Activated T-helper 1 cell treated with Interleukin-2 at 50 U/mL for 16 hours (primary cell): ENCODE measurements at places on chromosomes 3 and 15.

- no peak for DNase-seq
Observed at GRCh38 chr3:141477224-141477623, 9.6 kb upstream of the RASA2 start.

GRCh38 chr3:127197300-127198189, 4.6 kb downstream of the PRR23E start:
- no peak for DNase-seq

- no peak for DNase-seq
Observed at GRCh38 chr3:123804676-123805075, 79.5 kb downstream of the MYLK start.

GRCh38 chr15:83651541-83651940, 2.4 kb upstream of the ADAMTSL3 start:
- no peak for DNase-seq

GRCh38 chr3:98784042-98784441, 20.9 kb downstream of the ST3GAL6 start:
- DNase-seq: no peak

- no peak for DNase-seq
Observed at GRCh38 chr3:19392150-19392549, 243.8 kb downstream of the KCNH8 start.

- DNase-seq: no peak
Observed at GRCh38 chr15:40838756-40839155, 5.1 kb upstream of the SPINT1 start.

- DNase-seq: no peak
Observed at GRCh38 chr3:112477891-112478290, 21.4 kb downstream of the BTLA start.
